SK-N-SH treated with all-trans-retinoic acid at 6 μM for 48 hours (cell line): ENCODE measurements at places on chromosomes 7 and 10.

GRCh38 chr10:77746047-77746707, 108.6 kb upstream of the KCNMA1 start:
- peak; percentile 93 for ATAC-seq

GRCh38 chr10:46223626-46224413, 63.0 kb upstream of the ANTXRL start:
- no peak for ATAC-seq

DNA sequence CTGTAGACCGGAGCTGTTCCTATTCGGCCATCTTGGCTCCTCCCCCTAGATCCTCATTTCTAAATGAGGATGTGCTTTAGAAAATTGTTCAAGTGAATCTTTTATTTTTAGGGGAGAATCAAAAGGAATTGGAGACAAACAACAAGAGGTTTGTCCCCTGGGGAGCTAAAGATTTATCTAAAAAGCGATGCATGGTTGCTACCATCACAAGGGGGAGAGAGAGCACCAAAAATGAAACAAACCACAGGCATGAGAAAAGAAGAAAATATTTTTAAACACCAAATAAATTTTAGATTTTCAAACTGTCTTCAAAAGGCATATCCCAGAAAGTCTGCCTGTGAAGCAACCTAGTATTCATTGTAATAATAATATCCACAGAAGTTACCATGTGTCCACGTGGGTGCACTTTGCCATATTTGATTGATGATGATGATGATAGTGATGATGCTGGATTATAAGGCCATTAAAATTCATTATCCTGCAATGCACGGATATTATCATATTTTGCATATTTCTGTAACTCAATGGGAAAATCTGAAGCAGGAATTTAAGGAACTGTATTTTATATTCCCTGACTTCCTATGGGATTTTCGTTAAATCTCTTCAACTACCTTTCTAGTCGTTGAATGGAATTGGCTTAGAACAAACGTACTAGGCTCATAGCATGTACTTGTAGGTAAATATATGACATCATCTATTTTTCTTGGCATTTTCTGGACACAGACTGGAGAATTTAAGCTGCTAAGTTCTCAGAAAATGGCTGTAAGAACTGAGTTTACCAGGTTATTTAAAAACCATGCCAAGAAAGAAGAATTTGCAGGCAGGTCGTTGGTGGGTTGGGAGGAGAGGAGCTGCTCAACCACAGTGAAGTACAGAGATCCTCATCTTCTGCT, 171.6 kb downstream of the WDR37 start:
- ATAC-seq, result no peak

DNA sequence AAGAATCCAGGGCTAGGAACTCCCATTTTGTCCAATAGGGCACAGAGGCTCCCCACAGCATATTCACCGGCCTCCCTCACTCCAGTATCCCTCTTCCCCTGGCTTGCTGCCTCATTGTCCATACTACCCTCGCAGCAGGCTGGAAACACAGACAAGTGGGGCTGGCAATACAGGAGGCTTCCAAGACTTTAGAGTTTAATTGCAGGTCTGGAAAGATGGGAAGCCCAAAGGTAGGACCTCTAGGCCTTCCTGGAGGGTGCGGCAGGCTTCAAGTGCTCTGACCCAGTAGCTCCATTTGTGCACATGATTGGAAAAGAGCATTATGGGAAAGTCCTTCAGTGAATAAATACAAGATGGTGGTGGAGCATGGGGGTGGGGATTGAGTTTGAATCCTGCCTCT, 166.7 kb downstream of the EVX1 start:
- ATAC-seq, result no peak

DNA sequence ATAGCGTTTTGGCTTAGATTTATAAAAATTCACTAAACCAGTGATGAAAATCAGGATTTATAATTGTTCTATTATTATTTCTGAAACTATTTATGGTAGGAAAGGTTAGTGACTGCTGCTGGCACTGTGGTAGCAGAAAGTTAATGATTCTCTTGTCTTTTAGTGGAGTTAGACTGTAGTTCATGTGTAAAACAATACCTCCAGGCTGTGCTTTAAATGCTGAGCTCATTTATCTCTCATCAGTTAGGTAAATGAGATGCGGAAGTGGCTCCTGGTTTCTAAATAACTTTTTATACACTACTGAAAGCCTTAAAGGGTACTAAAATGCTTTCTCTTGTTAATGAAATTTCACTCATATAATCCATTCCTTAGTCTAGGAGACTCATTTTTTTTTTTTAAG, 326.8 kb upstream of the POT1 start:
- no peak for ATAC-seq

GRCh38 chr10:36676321-36676720, 449.1 kb upstream of the ANKRD30A start:
- peak; percentile 16 for ATAC-seq

- ATAC-seq, result no peak
Observed at GRCh38 chr7:82897500-82897899, 265.2 kb downstream of the PCLO start.

GRCh38 chr10:95246582-95247051, 44.2 kb downstream of the PDLIM1 start:
- ATAC-seq, result peak; percentile 77

DNA sequence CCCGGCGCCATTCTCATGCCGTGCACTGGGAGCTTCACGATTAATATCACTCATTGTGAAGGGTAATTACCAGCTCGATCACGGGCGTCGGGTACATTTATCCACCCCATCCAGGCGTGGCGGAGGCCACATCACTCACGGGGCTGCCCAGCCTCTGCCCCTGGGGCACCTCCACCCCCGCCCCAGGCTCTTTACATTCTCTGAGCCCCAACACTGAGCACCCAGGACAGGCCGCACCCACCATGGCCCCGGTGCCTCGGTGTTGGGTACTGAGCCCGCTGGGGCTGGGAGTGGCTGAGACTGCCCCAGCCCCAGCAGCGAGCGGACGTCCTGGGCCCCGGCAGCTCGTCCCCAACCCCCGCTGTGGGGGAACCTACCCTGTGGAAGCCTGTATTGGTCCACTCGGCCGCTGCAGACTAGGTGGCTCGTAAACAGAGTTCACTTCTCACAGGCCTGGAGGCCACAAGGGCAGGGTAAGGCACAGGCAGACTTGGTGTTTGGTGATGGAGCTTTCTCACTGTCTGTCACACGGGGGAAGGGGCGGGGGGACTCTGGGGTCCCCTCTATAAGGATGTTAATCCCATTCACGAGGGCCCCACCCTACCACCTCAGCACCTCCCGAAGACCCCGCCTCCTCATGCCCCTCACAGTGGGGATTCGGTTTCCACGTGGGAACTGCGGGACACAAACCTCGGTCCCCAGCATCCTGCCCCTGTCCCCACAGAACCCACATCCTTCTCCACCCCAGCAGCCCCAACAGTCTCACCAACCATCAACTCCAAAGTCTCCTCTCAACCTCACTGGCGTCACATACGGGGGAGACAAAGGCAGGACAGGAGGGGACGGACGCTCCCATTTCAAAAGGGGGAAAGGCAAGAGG, 184.1 kb downstream of the ELFN1 start:
- ATAC-seq, result no peak

GRCh38 chr7:47423196-47423595, 158.7 kb downstream of the TNS3 start:
- ATAC-seq, result no peak

DNA sequence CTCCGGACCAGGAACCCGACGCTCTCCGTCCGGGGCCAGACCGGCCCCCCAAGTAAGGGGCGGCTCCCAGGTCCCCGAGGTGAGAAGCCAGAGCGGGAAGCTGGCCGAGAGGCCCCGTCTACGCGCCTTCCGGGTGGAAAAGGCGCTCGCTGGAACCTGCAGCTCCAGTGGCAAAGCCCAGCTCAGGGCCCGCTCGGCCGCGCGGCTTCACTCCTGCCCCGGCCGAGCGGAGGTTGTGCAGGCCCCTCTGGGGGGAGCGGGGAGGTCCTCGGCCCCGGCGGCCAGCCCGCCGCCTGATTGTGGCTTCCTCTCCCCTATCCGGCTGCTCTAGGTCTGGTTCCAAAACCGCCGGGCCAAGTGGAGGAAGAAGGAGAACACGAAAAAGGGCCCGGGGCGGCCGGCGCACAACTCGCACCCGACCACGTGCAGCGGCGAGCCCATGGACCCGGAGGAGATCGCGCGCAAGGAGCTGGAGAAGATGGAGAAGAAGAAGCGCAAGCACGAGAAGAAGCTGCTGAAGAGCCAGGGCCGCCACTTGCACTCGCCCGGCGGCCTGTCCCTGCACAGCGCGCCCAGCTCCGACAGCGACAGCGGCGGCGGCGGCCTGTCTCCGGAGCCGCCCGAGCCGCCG, 2.9 kb downstream of the UNCX start:
- ATAC-seq, result no peak; the same call in 2 of the 3 replicates

DNA sequence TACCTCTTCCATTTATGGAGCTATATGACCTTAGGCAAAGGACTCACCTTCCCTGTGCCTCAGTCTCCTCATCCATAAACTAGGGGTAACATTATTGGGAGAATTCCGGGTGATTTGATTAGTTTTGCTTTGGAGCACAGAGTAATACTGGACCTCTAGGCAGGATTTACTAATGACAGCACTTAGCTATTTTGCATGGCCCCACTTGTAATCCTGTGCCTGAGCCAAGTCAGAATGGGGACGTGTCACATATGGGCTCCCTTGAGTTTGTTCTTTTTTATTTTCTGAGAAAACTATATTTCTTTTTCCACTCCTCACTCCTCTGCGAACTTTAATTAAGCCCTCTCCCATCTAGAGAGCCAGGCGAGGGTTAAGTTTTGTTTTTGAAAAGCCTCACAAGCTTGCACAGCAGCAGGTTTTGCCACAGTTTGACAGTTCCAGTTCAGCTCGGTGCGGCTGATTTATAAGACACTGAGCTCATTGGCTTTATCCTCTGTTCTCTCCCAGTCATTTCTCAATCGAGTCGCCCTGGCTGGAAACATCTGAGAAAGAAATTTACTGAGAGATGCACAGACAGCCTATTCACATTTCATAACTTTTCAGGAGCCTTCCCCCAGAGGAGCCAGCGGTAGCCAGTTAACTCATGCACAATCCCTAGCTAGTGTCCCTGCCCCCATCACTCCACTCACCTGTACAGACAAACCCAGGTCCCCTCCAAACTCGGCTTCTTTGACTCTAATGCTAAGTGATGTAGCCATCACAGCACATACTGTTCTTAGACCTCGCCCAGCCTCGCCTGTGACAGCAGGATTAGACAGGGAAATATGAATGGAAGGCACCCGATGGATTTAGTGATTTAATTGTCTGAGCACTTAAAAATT, 441.9 kb upstream of the NPVF start:
- ATAC-seq, result no peak

DNA sequence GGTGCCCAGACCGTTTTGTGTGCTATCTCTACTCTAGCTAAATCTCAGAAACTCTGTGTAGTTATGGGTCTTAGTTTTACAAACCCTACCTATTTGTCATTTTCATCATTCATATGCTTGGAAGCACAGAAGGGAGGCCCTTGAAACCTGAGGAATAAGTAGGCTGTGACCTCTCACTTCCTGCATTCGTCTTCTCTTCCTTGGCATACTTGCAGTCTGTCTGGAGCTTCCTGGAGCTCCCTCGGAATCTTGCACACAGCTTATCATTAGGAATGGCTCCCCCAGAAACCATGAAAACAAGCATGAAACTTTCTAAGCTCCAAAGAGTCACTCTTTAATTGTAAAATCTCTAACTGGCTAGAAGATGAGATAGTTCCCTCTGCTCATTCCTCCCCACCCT, 376.9 kb upstream of the MYO3A start:
- ATAC-seq, result no peak

DNA sequence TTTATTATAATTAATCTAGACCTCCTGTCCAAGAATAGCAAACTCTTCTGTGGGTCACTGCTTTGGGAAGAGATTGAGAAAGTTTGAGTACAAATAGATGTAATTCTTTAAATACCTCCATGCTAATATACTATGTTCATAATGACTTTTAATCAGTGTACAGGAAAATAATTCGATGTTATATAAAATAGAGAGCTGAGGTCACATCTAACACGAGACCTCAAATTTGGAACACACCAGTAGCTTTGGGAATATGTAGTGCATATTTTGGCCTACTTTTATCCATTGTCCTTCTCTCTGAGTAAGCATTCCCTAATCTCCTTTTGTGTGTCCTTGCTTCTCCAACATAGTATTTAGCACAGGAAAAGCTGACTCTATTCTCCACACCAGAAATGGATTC, 27.3 kb upstream of the CABCOCO1 start:
- ATAC-seq, result no peak

- no peak for ATAC-seq
Observed at GRCh38 chr10:128092454-128092853, 33.8 kb downstream of the MKI67 start.

DNA sequence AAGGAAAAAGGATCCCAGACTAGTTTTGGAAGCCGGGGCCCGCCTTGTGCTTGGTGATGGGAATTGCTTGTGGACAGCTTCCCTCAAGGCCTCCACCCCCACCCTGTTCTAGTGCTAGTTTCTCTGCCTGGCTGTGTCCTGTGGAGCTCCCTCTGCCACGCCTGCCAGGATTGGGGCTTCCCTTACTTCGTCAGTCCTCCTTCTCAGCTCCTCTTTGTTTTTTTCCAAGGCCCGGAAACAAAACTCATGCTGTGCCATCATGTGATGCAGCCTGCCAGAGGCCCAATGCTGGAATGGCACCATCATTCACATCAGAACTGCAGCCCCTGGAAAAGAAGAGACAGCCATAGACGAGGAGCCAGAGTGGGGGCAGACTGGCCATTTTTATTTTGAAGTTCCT, 11.2 kb downstream of the YKT6 start:
- no peak for ATAC-seq

DNA sequence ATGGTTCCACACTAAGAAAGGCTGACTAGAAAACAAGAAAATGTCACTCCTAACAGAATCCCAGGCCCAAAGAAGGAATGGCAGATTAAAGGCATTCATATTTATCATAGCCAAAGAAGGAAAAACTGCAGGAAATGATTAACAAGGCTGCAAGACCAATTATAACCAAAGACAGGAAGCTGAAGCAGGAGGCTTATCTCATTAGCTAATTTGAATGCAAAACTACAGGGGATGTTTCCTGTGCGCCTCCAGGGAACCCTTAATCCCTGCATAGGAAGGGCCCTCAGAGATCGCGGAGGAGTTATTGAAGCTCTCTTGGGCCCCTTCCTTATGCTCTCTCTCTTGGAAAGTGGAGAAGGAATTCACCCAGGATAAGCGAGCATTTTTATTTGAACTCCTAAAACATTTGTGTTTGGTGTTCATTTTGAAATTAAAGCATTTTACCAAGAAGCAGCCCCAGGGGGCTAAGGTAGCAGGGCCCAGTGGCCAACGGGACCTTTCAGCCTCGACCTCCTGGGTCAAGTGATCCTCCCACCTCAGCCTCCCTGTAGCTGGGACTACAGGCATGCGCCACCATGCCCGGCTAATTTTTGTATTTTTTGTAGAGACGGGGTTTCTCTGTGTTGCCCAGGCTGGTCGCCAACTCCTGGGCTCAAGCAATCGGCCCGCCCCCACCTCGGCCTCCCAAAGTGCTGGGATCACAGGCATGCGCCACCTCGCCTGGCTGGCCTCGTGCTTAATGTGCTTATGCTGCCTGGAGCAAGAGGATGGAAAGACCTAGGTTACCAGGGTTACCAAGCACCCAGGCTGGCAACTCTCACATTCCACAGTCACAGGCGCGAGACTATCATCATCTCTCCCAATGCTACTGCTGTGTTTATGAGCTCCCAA, 24.1 kb upstream of the PROSER2 start:
- no peak for ATAC-seq

- ATAC-seq, result no peak
Observed at GRCh38 chr7:158023681-158024350, 563.8 kb downstream of the PTPRN2 start.

- no peak; the same call in 2 of the 3 replicates for ATAC-seq
Observed at GRCh38 chr10:108598320-108598695, 1325.0 kb downstream of the XPNPEP1 start.

- no peak for ATAC-seq
Observed at GRCh38 chr7:105673367-105674084, 92.2 kb upstream of the EFCAB10 start.
